GM23338 (cell line): ENCODE measurements at places on chromosomes 6 and 20.

DNA sequence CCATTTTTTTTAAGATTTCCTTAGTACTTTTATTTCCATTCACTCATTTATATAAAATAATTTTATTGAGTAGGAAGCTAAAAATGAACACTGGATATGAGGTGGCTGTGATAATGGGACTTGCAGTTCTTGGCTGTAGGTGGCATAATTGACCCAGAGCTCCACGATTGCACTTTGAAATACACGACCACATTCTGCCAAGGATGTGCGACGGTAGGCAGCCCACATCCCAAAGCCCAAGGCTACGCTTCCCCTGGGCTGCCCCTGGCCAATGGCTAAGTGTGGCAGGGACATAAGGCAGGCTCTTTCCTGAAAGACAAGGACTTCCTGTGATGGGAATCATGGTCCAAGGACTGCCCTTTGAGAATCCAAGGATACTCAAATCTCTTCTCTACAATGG lies 43.7 kb upstream of the ADTRP start:
- no peaks in the 10 kb centered on the region for H3K4me1 ChIP-seq
- H3K36me3 ChIP-seq: no peaks in the 10 kb centered on the region
- no peak overlapping the region for H3K4me3 ChIP-seq
- H3K27ac ChIP-seq: no peak overlapping the region

- no peaks in the 10 kb centered on the region for H3K27me3 ChIP-seq
- H3K27ac ChIP-seq: no peak overlapping the region
- no peaks in the 10 kb centered on the region for H3K4me1 ChIP-seq
- H3K4me3 ChIP-seq: no peak overlapping the region
These were observed 79.6 kb downstream of the CEP57L1 start for GRCh38 chr6:109174916-109175315.

GRCh38 chr6:134437376-134437775 lies 119.5 kb upstream of the SGK1 start:
- DNase-seq: no peak
- no peak overlapping the region for H3K4me3 ChIP-seq
- no peak overlapping the region for H3K27ac ChIP-seq
- H3K27me3 ChIP-seq: no peaks in the 10 kb centered on the region

GRCh38 chr6:32294566-32294965 lies 70.7 kb upstream of the NOTCH4 start:
- no peak overlapping the region for H3K4me3 ChIP-seq
- H3K36me3 ChIP-seq: no peaks in the 10 kb centered on the region
- H3K4me1 ChIP-seq: no peaks in the 10 kb centered on the region
- H3K27ac ChIP-seq: no peak overlapping the region
- H3K27me3 ChIP-seq: no peaks in the 10 kb centered on the region
- no peak for DNase-seq

- H3K36me3 ChIP-seq: no peaks in the 10 kb centered on the region
- no peak for DNase-seq
- H3K27ac ChIP-seq: no peak overlapping the region
- no peak overlapping the region for H3K4me3 ChIP-seq
- H3K4me1 ChIP-seq: no peaks in the 10 kb centered on the region; the same call in 1 of the 2 replicates
These were observed 4.1 kb upstream of the EFHC1 start for GRCh38 chr6:52415917-52416628.
